ENCODE measurements at places on chromosomes 3 and 15. TPM values are rescaled to one million over a fixed set of nuclear protein-coding genes. Genes with fewer than 3 reads are reported as not detected.
A peak's percentile ranks its signal among the peaks of the same experiment; 100 is the strongest.

BCL2A1 gene
- total RNA-seq = 16.5 TPM

CCDC50 gene
- 51.1 TPM for total RNA-seq

AGBL1 gene
- not detected for total RNA-seq

DNA sequence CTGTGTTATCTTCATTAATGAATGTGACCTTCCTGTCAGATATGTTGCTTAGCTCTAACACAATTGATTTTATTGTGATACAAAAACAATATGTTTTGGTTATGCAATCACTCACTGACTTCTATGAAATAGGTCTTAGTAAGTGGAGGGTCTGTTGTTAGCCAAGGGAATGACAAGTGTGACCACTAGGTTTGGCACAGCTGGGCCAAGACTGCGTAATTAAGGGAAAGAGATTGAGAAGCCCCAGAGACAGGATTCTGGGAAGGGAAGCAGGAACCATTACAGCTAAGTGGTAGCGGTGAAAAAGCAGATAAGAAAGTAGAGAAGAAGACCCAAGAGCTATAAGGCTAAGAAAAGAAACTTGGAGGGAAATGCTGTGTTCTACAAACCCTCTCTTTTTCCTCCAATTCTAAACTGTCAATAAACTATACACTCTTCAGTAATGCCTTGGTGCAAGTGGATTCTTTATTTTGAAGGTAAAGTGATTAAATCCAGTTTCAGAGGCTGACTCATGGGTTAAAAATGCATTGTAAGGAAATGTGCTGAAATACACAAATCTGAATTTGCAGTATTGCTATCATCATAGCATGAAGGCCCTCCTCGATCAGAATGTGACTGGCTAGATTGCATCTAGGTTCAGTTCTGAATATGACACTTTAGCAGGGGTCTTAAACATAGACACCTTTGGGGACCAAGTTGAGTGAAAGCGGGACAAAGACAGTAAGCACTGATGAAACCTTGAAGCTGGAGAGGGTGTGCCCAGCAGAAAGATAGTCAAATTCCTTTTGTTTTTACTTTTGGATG, 26.1 kb downstream of the KCNMB2 start:
- DNase-seq = no peak
- H3K36me3 ChIP-seq = no peaks in the 10 kb centered on the region
- no peaks in the 10 kb centered on the region for H3K4me1 ChIP-seq
- H3K27ac ChIP-seq = no peak overlapping the region
- no peaks in the 10 kb centered on the region for H3K27me3 ChIP-seq

- no peak overlapping the region for H3K4me3 ChIP-seq
- no peaks in the 10 kb centered on the region for H3K4me1 ChIP-seq
- H3K27ac ChIP-seq = no peak overlapping the region
- no peaks in the 10 kb centered on the region for H3K27me3 ChIP-seq
- no peaks in the 10 kb centered on the region for H3K36me3 ChIP-seq
Measured at GRCh38 chr15:96747291-96747690, 416.8 kb downstream of the NR2F2 start.

- H3K36me3 ChIP-seq = no peaks in the 10 kb centered on the region
- H3K27ac ChIP-seq = no peak overlapping the region
- H3K4me1 ChIP-seq = no peaks in the 10 kb centered on the region
- no peak for DNase-seq
Measured at GRCh38 chr3:2543247-2543646, 444.6 kb downstream of the CNTN4 start.

DNA sequence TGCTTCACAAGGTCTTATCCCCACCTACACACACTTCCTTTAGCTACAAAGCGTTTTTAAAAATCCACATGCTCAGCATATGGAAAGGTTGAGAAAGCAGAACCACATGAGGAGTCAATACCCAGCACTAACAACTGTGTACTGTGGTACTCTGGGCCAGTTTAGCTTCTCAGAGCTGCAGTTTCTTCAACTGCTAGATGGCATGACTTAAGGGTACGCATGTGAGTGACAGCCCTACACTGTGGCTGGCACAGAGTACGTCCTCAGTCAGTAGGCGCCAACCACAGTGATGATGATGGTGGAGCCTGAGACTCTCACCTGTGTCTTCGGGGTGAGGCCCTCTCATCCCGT, 17.4 kb downstream of the CCDC12 start:
- peak overlapping the region; percentile 91 for H3K27ac ChIP-seq
- DNase-seq = no peak
- H3K4me3 ChIP-seq = no peak overlapping the region
- no peaks in the 10 kb centered on the region for H3K36me3 ChIP-seq

DNA sequence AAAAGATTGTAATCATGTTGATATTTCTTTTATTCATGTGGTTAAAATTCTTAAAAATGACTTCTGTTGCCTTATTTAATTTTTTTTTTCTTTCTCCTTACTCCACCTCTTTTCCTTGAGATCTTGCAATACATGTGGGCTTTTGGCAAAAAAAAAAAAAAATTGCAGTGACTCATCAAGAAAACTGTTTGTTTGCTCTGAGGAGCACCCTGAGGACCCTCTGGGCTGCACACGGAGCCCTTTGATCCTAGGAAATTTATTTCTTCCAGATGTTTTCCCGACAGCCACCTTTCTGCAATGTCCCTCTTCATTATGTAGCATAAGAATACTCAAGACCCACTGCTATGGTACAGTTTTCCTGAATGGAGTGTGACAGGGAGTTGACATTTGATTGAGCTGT, 371.7 kb downstream of the ZBTB20 start:
- no peak overlapping the region for H3K27ac ChIP-seq
- no peaks in the 10 kb centered on the region for H3K4me1 ChIP-seq
- no peaks in the 10 kb centered on the region for H3K27me3 ChIP-seq
- no peak for DNase-seq

GRCh38 chr15:67097930-67098740, 32.7 kb downstream of the SMAD3 start:
- no peak overlapping the region for H3K4me3 ChIP-seq
- peaks cover 35% of the 10 kb centered on the region for H3K4me1 ChIP-seq
- no peak for DNase-seq

- no peak overlapping the region for H3K4me3 ChIP-seq
- H3K27ac ChIP-seq = no peak overlapping the region
- no peak for DNase-seq
- no peaks in the 10 kb centered on the region for H3K27me3 ChIP-seq
- no peaks in the 10 kb centered on the region for H3K36me3 ChIP-seq
- no peaks in the 10 kb centered on the region for H3K4me1 ChIP-seq
Measured at GRCh38 chr3:25173606-25174005, 254.5 kb upstream of the RARB start.
